ENCODE measurements at places on chromosomes 12 and 14. TPM values are rescaled to one million over a fixed set of nuclear protein-coding genes. Genes with fewer than 3 reads are reported as not detected.

The RBM25 gene
- 126 TPM for total RNA-seq

GRCh38 chr12:21650997-21651396 lies 6.6 kb downstream of the LDHB start:
- peaks cover 4% of the 10 kb centered on the region for H3K4me1 ChIP-seq
- H3K4me3 ChIP-seq, result no peak overlapping the region
- H3K27ac ChIP-seq, result no peak overlapping the region
- H3K27me3 ChIP-seq, result no peaks in the 10 kb centered on the region
- no peak for DNase-seq

The TAS2R14 gene
- 1.9 TPM for total RNA-seq

The MAP1LC3B2 gene
- total RNA-seq, result 1.5 TPM

The VAMP1 gene
- total RNA-seq, result 24.4 TPM

The LBHD2 gene
- total RNA-seq, result not detected

- no peaks in the 10 kb centered on the region for H3K27me3 ChIP-seq
- H3K4me3 ChIP-seq, result no peak overlapping the region
- no peaks in the 10 kb centered on the region for H3K36me3 ChIP-seq
- no peak for DNase-seq
- peaks cover 84% of the 10 kb centered on the region for H3K4me1 ChIP-seq
- peak overlapping the region; percentile 94 for H3K27ac ChIP-seq
Observed at GRCh38 chr14:68942296-68943035, 36.6 kb downstream of the ACTN1 start.

DNA sequence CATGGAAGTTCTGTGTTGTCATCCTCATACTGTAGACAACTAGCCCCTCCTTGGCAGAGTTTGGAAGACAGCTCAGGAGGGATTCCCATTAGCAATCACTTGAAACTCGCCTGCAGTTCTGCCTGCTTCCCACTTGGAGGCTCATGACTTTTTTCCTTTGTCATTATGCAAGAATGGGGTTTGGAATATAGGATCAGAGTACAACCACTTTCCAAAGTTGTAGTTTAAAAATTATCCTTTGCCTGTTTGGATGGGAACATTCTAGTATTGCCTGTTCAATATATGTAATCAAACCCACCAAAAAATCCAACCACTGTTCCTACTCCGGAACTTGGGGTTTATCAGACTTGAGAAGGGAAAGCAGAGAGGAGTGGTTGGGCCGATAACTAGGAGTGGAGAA lies 2.1 kb upstream of the GPD1 start:
- H3K27me3 ChIP-seq, result no peaks in the 10 kb centered on the region
- no peak overlapping the region for H3K27ac ChIP-seq
- peaks cover 30% of the 10 kb centered on the region for H3K36me3 ChIP-seq
- H3K4me1 ChIP-seq, result peaks cover 16% of the 10 kb centered on the region

Data from thoracic aorta (tissue), 2 donors.